ENCODE measurements at places on chromosomes 3 and 15.

DNA sequence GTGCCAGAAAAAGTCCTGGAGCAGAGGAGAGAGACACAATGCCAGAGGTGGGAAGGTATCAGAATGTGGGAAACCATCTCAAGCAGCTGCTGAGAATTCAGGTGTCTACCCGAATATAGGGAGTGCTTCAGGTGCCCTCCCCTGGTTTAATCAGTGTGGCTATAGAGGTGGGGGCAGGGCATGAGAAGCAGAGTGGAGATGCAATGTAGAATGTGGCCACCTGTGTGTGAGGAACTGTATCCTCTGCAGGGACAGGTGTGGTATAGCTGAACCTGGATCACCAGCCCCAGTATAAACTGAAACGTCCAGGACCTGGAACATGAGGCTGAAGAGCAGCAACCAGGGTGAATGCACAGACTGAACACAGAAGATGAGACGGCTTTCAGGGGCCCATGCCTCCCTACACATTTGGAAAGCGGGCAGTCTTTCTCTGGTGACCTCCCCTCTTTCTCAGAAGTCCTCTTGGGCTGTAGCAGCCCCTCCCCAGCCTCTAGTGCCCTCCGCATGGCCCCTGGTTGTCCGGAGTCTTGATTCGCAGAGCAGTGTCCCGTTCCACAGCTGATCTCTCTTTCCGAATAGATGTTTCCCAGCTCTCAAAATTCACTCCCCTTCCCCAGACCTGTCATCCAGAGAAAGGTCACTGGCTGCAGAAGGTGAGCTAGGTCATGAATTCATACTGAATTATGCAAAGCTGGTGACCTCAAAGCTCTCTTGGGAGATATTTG is 103.1 kb downstream of the ABHD5 start:
- H3K27me3 ChIP-seq, result peaks cover 13% of the 10 kb centered on the region
- no peak for DNase-seq
- no peak overlapping the region for H3K27ac ChIP-seq
- no peaks in the 10 kb centered on the region for H3K36me3 ChIP-seq
- H3K4me3 ChIP-seq, result no peak overlapping the region

DNA sequence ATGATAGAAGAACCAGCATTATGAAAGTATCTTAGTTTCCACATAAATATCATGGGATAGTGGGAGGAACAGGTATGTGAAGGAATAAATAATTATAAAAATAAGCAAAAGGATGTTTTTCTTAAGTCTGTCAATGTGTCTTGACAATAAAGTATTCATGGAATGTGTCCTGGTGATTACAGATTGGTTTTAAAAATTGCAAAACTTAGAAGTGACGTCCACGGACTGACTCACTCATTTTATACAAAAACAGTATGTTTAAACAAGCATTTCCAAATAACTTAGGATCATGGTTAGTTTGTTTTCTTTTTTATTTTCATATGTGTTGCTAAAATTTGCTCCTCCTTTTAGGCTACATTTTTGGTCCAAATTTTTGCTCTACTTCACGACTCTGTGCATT is 687.0 kb upstream of the NECTIN3 start:
- H3K27me3 ChIP-seq, result no peaks in the 10 kb centered on the region
- no peak for DNase-seq
- no peaks in the 10 kb centered on the region for H3K4me1 ChIP-seq
- no peak overlapping the region for H3K4me3 ChIP-seq
- H3K27ac ChIP-seq, result no peak overlapping the region
- no peaks in the 10 kb centered on the region for H3K36me3 ChIP-seq

DNA sequence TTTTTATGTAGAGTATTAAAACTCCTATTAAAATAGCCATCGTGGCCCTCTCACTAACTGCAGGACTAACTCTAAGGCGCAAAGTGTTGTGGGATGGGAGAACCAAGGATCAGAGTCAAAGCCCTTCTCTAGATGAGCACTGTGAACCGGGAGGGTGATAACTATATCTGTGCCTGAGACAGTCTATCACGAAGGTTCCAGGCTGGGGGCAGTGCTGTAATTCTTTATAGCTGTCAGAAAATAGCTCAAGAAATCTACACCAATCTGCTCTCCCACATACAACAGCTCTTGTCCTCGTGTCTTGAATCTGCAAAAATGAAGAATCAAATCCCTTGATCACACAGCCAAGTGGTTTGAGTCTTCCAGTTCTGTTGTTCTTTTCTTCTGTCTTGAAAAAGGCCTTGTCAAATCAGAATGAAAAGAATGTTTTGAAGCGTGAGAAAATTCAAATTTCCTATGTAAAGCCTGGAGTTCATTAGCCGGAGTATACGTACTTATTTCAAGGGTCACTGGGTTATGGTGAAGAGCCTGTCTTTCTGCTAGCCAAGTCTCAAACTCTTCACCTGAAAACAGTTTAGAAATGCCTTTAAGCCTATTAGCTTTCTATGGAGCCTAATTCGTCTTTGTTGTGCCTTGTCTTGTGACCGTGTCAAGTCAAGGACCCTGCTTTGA is 185.3 kb upstream of the NECTIN3 start:
- H3K36me3 ChIP-seq, result no peaks in the 10 kb centered on the region
- no peak overlapping the region for H3K4me3 ChIP-seq
- H3K27ac ChIP-seq, result no peak overlapping the region
- no peaks in the 10 kb centered on the region for H3K4me1 ChIP-seq
- no peak for DNase-seq

DNA sequence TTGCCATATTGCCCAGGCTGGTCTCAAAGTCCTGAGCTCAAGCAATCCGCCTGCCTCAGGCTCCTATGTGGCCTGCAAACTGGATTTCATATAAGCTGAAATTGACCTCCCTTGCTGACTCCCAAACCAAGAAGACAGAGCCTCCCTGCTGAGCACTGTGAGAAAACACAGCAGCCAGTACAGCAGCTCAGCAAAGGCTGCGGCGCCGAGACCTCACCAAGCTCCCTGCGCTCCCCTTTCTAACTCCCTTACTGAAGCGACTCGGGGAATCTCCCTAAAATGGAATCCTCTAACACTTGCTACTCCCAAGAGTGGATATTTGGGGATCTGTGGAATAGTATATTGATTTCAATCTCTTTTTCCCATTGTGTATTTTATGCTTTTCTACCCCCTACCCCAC is 34.6 kb downstream of the MUC20 start:
- no peaks in the 10 kb centered on the region for H3K4me1 ChIP-seq
- no peak overlapping the region for H3K4me3 ChIP-seq
- H3K36me3 ChIP-seq, result no peaks in the 10 kb centered on the region
- peaks cover 3% of the 10 kb centered on the region for H3K27me3 ChIP-seq
- no peak overlapping the region for H3K27ac ChIP-seq

DNA sequence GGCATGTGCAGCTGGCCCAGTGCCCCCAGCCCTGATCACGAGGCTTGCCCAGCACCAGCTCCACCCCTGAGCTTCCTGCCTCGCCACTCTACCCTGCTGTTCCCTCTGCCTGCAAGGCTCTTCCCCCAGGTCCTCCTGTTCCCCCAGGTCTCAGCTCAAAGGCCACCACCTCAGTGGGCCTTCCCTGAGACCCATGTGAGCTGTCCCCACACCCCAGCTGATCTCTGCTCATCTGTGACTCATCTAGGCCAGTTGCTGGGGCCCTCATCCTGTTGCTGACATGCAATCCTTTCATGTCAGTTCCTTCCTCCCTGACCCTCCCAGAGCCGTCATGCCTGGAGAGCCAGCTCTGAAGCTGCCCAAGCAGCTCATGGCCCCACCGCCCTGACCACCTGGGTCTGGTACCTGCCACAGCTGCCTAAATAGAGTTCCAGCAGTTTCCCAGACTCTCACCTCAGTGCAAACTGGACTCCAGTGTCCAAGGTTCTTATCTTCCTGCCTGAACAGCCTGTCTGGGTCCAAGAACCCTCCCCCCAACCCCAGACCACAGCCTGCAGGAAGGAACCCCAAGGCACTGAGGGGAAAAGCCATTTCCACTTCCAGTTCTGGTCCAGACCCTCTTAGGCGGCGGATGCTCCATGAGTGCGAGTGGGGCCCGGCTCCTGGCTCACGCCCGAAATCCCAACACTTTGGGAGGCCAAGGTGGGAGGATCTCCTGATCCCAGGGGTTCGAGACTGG is 116.6 kb upstream of the IQSEC1 start:
- DNase-seq, result no peak
- no peak overlapping the region for H3K4me3 ChIP-seq
- no peaks in the 10 kb centered on the region for H3K27me3 ChIP-seq
- no peaks in the 10 kb centered on the region for H3K4me1 ChIP-seq

DNA sequence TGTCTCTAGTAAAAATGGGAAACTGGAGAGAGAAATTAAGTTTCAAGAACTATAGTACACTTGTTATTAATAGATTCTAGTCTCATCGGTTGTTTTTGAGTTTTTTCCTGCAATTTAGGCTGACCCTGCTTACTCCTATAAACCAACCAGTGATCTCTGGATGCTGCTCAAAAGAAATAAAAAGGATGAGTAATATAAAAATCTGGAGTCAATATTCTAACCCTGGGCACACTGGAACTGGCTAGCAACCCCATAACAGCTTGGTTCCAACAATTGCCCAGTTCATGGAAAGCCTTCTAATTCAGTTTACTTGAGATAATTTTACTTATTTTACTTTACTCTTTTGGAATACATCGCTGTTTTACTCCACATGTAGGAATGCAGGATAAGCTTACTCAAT is 211.6 kb downstream of the GBE1 start:
- no peak overlapping the region for H3K27ac ChIP-seq
- H3K36me3 ChIP-seq, result no peaks in the 10 kb centered on the region
- no peaks in the 10 kb centered on the region for H3K27me3 ChIP-seq
- no peak overlapping the region for H3K4me3 ChIP-seq
- H3K4me1 ChIP-seq, result no peaks in the 10 kb centered on the region
- no peak for DNase-seq

Measured in CD8-positive, alpha-beta memory T cell (primary cell).